ENCODE measurements at places on chromosomes 5 and 9.

- DNase-seq: no peak
Measured at GRCh38 chr5:154520861-154521453, 42.9 kb upstream of the HAND1 start.

DNA sequence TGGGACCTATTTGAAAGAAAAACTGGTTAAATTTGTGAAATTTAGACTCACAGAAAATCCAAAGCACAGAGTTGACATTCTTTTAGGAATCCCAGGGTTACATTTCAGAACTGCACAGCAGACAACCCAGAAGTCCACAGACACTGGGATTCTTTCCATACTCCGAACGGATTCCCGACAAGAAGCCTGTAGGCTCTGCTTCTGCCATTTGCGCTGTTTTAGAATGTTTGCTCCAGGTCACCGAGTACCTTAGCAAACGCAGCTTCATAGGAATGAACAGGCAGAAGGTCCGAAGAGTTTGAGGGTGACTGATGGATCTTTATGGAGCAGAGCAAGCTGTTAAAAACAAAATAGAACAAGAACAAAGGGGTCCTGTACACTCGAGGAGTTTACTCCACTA is 84.5 kb upstream of the NFIB start:
- no peak for DNase-seq

DNA sequence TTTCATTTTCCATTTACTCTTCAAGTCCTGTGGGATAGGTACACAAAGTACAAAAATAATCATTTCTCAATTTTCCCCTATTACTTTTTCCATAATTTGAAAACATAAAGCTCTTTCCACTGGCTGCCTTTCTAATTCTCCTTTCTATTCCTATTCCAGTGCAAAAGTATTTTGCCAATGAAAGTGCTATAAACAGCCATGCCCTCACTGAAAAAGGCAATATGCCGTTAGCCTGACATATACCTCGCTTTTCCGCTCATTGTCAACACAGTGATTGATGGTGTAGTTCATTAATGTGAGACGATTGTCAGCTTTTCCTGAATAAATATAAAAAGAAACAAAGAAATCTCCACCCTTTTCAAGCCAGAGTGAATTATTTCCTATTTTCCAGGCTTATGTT is 97.5 kb downstream of the EBF1 start:
- DNase-seq: no peak

DNA sequence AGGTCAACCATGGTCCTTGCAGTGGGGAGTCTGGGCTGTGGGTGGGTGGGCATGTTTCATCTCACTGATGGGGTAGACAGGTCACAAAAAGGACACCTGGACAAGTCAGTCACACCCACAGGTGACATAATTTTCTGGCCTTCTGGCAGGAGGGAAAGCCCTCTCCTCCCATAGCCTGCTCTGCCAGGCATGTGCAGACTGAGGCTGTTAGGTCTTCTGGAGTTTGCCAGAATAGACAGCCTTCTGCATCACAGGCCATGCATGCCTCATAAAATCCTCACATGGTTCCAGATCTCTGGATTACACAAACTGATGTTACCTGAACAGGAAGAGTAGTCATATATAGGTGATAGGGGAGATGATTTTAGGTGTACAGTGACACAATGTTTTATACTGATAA is 49.1 kb downstream of the ARHGAP26 start:
- no peak for DNase-seq

- DNase-seq: no peak
Measured at GRCh38 chr9:16709924-16710323, 160.5 kb downstream of the BNC2 start.

DNA sequence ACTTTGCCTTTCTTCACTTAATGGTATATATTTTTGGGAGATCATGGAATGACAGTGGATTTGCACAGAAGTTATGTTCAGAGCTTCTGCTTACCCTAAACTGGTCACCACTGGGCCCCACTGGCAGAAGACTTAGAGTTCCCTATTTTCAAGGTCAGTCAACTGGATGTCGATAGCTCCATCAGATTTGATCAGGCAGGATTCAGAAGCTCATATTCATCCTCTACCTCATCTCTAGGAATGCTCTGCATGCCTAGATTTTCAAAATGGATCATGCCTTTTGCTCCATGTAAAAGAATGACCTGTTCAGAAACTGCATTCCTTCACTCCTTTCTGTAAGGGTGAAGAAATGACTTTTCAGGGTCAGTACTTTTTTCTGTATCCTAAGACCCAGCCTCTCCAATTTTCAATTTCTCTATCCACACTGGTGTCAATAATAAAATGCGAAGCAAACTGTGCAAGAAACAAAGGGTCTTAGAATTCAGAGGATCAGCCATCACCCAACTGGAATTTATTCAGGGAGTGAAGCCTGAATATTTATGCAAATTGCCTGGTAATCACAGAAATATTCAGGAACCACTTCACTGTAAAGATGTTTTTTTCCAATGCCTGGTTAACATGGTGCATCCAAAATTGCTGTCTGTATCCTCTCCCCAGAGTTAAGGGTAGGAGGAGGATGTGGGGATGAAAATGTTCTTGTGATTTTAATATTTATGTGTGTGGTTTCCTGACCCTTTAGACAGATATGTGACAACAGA is 125.4 kb downstream of the DOCK2 start:
- no peak for DNase-seq

- DNase-seq: no peak
Measured at GRCh38 chr9:106717686-106718085, 145.3 kb upstream of the ZNF462 start.

DNA sequence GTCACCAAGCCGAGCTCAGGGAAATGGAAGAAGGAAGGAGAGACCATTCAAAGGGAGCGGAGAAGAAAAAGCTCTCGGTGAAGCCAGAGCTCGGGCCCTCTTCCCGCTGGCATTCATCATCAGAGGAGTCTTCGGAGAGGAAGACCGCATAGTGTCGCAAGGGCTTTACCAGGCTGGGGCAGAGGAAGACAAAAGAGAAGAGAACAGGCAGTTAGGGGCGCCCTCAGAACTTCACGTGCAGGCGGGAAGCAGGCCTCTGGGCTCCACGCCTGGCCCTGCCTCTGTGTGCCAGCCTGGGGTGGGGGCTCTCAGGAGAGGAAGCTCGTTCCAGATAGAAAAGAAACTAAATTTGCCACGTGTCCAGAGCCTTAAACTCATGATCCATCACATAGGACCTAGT is 31.7 kb downstream of the CRB2 start:
- DNase-seq: no peak

- no peak for DNase-seq
Measured at GRCh38 chr5:174655351-174655750, 69.0 kb upstream of the MSX2 start.
